ENCODE measurements at places on chromosomes 5 and 9. TPM values are rescaled to one million over a fixed set of nuclear protein-coding genes. Genes with fewer than 3 reads are reported as not detected.

SEC24A gene
- total RNA-seq, result 23.7 TPM

EDIL3 gene
- total RNA-seq, result 6.8 TPM

MARVELD2 gene
- 32.4 TPM for total RNA-seq

GPR151 gene
- not detected for total RNA-seq

KIAA0825 gene
- total RNA-seq, result 5.9 TPM

SLC22A4 gene
- total RNA-seq, result 3.1 TPM

IFNA16 gene
- not detected for total RNA-seq

DMXL1 gene
- 62.9 TPM for total RNA-seq

SEMA5A gene
- total RNA-seq, result 57.0 TPM

GRXCR2 gene
- not detected for total RNA-seq

Data from ureter (tissue), 1 donor.